MV-4-11 (cell line): ENCODE measurements at places on chromosomes 5 and 9.
A peak's percentile ranks its signal among the peaks of the same experiment; 100 is the strongest.

GRCh38 chr5:33315189-33315588 is 125.6 kb upstream of the TARS1 start:
- no peak for DNase-seq

GRCh38 chr9:116372081-116372673 is 218.6 kb downstream of the PAPPA start:
- DNase-seq, result no peak

DNA sequence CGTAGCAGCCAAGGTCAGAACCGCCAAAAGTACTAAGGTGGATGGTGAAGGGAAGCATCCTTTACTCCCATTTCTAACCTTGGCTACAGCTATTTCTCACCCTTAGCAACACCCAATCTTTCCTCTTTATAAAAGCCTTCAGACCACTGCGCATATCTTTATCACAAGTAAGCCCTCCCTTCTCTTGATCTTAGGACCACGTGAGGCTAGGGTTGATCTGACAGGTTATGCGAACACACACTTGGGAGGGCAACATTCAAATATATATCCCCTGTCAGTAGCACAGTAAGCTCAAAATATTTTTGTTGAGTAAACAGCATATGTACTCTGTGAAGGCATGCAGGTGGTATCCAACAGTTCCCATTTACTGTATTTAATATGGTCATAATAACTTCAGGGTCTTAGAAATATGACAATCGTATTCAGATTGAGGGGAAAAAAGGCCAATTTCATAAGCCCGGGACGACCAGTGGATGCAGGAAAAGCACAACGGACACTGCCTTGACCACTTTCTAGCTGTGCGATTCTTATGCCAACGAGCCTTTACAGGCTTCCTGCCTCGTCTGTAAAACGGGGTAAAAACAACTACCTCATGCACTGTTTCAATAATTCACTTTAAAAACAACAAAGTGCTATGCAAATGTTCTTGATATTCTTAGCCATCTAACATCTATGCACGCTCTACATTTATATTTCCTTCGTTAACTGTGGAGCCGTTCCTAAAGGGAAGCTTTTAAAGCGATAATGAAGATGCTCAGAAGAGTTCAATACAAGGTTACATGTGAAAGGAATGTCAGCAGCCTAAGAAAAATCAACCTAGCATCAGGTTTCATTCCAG is 1.3 kb downstream of the ARSB start:
- no peak for DNase-seq

DNA sequence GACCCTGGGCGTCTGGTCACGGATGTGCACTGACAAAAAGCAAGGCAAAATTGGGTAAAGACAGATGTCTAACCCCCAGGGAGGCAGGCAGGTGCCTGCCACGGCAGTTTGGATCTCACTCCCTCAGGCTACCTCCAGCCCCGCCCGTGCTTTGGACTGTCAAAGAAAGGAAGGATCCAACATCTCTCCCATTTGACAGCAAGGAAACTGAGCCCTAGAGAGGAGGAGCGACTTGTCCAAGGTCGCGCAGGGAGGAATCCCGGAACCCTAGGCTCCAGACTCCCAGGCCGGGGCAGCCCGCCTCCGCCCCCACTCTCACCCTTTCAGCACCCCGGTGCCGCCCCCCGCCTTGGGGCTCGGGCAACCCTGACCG is 376 bp downstream of the GOLGA1 start:
- DNase-seq, result no peak

DNA sequence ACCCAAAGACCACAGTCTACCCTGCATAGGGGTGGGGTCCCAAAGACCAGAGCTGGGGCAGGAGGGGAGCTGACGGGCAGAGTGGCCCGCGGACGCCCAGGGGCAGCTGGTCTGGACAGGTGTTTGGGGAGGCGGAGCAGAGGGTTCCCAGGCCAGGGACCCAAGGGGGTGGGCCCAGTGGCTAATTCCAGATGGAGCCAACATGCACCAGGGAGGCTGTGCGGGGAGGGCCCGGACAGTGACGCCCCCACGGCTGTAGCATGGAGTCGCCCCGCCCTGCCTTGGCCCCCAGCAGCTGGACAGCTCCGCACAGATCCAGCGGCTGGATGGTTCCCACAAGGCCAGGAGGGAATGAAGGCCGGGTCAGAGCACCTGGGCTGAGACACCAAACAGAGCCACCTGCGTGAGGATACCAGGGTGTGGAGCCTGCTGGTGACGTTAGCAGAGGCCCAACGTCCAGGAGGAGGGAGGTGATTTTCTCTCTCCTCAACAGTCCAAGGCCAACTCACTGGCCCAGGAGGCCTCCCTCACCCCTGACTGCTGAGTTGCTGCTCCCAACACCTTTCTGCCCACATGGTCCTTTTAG is 55.3 kb upstream of the EGFL7 start:
- DNase-seq, result no peak

DNA sequence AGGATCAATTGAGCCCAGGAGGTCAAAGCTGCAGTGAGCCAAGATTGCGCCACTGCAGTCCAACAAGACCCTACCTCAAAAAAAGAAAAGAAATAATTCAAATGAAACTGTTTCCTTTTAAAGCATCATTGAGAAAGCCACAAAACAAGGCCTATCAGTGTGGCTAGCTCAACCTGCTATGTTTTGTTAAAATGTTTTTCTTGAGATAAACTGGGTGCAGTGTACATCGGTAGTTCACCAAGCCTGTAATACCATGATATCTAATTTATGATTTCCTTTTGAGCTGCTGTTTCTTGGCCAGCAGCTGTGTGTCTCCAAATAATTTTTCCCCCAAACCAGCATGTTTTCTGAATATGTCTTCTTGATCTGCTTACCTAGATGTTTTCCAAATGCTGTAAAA is 97.3 kb upstream of the GOLGA1 start:
- DNase-seq, result no peak

DNA sequence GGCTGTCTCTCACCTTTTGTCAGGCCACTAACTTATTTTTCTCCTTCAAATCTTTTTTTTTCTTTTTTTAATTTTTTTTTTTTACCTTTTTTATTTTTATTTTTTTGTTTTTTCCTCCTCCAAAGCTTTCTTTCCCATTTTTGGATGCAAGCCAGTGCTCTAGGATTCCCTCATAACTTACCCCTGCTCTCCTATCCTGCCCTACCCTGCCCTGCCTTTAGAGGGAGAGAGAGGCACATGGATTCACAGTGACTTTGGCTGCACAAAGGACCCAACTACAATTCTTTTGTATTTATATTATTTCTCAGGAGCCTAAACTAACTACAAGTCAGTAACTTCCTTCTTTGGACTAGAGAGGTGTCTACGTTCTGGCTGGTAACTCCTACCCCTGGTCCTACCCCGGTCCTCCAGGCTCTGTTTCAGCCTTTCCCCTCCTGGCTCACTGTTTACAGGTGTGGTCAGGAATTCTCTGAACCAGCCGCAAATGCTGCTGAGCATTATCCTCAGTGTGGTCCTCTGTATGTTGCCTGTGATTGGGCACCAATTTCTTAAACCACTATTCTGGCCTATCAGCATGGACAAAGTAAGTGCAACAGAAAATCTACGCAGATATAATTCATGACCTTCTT is 8.4 kb upstream of the RUSC2 start:
- DNase-seq, result peak; percentile 46

DNA sequence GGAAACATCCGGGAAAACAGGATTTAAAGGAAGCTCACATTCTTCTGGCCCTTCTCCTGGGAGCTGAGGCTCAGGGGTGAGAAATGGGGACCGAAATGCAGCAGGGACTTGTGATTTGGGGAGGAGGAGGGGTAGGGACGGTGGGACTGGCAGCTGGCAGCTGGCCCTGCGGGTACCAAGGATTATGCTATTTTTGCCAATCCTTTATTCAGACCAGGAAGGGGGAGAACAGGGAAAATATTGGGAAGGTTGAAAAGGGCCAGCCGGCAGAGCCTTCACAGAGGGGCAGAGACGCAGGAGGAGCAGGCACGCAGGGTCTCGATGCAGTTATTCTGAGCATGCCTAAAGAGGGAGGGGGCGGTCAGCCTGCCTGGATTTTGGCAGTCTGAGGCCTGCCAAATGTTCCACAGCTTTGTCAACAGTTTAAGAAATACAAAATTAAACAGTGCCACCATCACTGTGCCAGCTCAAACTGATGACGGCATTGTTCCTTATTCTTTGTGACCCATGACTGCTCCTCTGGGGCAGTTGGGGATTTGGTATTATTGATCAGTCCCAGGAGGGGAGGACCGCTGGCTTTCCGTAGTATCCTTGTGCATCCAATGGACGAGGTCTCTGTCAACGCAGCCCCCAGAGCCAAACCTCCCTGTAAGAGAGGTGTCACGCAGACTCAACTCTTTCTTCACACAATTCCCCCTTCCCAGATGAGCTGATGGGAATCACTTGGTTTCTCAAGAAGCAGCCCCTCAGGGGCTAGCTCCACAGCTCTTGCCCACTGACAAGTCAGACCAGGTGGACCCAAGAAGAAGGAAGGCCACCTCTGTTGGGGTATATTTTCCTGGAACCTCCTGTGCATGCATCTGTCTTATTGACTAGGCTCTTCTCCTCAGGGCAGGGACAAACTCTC is 553.3 kb downstream of the BNC2 start:
- no peak for DNase-seq

GRCh38 chr9:126974594-126974993 is 60.0 kb downstream of the RALGPS1 start:
- no peak for DNase-seq

GRCh38 chr9:6904371-6904770 is 146.6 kb downstream of the KDM4C start:
- no peak for DNase-seq

DNA sequence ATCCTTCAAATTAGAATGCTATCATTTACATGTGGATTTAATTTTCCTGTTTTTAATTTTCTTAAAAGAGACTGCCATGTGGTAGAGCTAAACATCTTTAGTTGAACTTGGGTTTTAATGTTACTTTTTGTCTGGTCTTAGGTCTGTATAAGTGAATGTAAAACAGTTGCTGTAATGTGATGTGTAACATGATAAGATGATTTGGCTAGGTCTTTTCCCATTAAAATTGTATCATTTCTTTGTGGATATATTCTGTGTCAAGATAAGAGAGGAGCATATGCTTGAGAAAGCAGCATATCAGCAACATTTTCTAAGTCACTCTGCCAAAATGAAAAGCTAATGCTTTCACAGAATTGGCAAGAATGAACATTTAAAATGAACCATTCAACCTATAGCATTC is 18.5 kb downstream of the TMEM167A start:
- DNase-seq, result no peak

DNA sequence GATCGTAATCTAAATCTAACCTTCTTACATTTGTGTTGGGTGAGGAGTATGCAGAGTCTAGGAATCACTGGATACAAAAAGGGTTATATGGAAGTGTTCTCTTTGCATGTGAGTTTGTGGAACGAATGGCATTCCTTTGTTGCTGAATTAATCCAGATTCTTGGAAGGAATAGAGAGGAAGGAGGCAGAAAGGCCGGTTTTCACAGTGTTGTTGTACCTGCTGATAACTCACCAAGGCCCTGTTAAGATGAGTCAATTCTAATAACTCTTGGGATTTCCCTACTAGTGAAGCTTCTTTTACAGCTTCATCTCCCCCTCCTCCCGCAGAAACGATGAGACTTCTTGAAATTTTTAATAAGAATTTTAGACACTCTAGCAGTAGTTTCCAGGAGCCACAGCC is 84.0 kb downstream of the ZSWIM6 start:
- DNase-seq, result no peak

- no peak for DNase-seq
Measured at GRCh38 chr5:133861161-133861737, 107.2 kb downstream of the C5orf15 start.

GRCh38 chr5:71778678-71779276 is 59.7 kb downstream of the CARTPT start:
- DNase-seq, result peak; percentile 6

- DNase-seq, result no peak
Measured at GRCh38 chr5:43590700-43591099, 12.3 kb upstream of the NNT start.

DNA sequence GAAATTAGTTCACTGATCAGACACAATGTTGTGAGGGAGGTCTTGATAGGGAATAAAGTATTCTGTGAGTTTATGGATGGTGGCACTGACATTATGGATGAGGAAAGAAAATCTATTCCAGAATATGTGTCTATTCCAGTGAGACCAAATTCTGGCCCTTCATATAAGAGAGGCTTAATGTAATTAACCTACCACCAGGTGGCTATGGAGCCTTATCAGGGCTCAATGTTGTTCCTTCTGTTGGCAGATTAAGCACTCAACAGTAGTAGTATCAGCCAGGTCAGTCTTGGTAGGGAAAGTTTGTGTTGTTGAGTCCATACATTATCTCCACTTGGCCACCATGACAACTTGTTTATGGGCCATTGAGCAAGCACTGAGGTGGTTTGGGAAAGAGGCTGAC is 41.7 kb upstream of the BARX1 start:
- DNase-seq, result no peak

DNA sequence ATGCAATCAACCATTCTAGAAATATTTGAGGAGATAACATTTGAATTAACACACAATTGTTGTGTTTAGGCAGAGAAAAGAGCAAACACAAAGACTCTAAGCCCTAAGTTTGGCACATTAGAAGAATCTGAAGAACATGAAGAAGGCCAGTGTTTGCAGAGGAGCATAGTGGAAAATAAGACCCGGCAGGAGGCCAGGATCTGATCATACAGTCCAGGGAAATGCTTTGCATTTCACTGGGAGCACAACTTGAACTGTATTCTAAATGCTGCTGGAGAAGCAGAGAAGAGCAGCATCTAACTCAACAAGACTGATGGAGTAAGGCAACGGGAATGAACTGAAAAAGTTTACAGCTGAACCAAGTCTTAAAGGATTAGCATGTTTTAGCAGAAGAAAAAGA is 463.4 kb downstream of the ZNF608 start:
- DNase-seq, result no peak

- DNase-seq, result peak; percentile 33
Measured at GRCh38 chr5:170393958-170394357, 4.8 kb upstream of the KCNMB1 start.

- DNase-seq, result no peak
Measured at GRCh38 chr9:113311961-113312360, 8.8 kb upstream of the RNF183 start.

DNA sequence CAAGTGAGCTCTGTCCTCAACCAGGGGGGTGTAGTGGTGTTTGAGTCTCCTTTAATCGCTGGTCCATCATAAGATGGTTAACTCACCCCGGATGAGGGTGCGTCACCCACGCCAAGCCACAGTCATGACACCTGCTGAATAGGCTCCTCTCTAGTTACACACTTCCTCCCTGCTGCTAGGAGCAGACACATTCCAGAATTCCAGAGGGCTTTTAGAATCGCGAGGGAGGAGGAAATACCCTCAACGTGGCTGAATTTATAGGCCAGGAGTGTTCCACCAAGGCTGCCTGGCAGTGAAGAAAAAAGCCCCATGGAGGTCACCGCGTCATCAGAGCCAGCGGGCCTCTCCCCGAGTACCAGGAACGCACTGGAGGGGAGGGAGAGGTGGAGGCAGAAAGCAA is 5.1 kb downstream of the GLRX start:
- DNase-seq, result no peak

GRCh38 chr9:29958469-29958868 is 2385.2 kb upstream of the C9orf72 start:
- no peak for DNase-seq

DNA sequence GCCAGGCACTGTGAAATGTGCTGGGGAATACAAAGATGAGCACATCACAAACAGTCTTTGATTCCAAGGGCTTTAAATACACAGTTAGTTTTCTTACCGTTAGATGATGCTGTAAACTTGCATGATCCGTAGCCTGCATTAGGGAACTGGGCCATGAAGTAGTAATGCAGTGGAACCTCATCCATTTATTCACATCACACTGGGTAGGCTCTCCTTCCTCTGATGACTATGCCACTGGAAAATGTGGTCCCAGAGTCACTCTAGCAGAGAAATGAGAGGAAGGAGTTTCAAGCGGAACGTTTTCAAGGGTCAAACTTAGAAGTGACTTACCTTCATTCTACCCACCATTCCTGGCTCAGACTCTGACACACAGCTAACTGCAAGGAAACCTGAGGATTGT is 26.4 kb downstream of the ZFAND5 start:
- DNase-seq, result no peak
